Activated CD8-positive, alpha-beta memory T cell treated with anti-CD3 and anti-CD28 coated beads for 1 hour (primary cell): ENCODE measurements at places on chromosomes 12 and 14.
A peak's percentile ranks its signal among the peaks of the same experiment; 100 is the strongest.

DNA sequence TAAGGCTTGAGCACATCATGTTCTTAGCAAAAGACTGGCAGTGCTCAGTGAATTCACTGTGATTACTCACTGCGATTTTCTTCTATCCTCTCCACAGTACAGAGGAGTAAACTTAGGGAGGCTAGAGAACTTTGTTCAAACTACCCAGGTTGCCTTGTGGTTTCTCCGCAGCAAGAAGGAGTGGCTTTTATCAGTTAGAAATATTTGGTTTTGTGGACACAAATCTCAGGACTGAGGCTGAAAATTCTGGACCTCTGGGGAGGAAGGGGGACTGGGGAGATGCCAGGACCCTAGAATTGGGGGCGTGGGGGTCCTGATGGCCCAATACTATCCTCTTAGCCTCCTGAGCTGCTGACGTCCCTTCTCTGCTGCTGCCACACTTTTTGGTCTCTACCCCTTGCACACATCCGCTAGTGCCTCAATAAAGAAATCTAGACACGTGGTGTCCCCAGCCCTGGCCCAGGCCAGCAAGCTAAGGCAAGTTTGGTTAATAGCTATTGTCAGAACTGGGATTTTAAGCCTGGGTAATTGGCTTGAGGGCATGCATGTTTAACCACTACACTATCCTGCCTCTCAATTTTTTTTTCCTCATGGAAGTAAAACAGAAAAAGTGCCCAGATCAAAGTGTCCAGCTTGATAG lies 842 bp downstream of the OAS2 start:
- DNase-seq = peak; percentile 14

GRCh38 chr12:30440826-30441602 lies 254.7 kb downstream of the IPO8 start:
- no peak for DNase-seq

GRCh38 chr12:109549613-109550270 lies 23.6 kb downstream of the MMAB start:
- no peak for DNase-seq

DNA sequence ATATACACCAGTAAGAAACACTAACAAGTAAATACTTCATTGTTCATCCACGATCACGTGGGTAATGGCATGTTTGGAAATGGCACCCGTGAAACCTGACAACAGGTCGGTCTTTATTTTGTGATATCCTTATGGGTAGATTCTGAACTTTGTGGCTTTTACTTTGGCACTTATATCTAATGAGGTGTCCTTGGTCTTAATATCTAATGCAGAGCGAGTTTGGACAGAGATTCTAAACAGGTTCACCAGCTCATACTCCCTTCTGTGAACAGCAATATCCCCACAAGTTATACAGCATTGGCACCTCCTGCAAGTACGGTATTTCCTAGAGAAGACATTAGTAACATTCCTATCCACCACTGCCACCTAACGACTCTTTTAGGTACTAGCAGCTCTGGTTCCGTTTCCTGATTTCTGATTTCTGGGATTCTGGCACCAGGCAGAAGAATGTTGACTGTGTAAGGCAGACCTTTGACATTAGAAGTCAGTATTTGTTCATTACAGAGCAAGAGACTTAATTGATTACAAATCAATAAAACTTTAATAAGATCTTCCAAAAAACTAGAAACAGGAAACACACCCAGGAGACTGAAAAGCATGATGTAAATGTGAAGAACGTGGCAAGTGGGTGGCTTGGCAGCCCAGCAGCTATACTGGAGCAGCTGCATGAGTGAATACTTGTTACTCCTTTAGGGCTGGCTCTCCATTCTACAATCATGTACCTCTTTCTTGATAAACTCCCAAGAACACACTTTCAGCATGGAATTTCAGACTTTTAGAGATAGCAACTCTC lies 2.5 kb downstream of the ANG start:
- DNase-seq = no peak

- DNase-seq = no peak
Observed at GRCh38 chr12:116651089-116651488, 86.8 kb downstream of the SPRING1 start.

GRCh38 chr12:99598785-99599184 lies 48.8 kb upstream of the GARIN6 start:
- DNase-seq = no peak

DNA sequence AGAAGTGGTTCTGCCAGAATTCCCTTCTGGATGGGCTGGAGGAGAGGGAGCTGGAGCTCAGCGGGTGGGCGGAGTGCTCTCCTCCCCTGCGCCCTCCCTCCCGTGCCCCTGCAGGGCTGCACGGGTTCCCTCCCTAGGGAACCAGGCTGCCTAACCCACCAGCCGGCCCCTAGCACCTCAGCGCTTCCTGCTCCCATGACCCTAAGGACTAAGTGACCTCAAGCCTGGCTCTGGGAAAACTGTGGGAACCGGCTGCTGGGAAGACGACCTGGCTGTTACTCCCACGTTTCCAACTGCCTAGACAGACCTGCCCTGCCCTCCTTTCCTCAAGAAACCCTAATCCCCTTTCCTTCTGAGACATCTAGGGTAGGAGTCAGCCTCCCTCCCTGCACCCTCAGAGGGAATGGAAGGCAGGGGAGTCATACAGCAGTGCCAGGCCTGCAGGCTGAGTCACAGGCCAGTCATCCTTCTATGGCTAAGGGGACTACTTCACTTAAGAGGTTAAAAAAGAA lies 31.5 kb downstream of the SLC6A12 start:
- DNase-seq = no peak

- DNase-seq = no peak
Observed at GRCh38 chr12:94231709-94232108, 83.3 kb downstream of the PLXNC1 start.

- DNase-seq = no peak
Observed at GRCh38 chr14:61589691-61590581, 105.4 kb upstream of the HIF1A start.

DNA sequence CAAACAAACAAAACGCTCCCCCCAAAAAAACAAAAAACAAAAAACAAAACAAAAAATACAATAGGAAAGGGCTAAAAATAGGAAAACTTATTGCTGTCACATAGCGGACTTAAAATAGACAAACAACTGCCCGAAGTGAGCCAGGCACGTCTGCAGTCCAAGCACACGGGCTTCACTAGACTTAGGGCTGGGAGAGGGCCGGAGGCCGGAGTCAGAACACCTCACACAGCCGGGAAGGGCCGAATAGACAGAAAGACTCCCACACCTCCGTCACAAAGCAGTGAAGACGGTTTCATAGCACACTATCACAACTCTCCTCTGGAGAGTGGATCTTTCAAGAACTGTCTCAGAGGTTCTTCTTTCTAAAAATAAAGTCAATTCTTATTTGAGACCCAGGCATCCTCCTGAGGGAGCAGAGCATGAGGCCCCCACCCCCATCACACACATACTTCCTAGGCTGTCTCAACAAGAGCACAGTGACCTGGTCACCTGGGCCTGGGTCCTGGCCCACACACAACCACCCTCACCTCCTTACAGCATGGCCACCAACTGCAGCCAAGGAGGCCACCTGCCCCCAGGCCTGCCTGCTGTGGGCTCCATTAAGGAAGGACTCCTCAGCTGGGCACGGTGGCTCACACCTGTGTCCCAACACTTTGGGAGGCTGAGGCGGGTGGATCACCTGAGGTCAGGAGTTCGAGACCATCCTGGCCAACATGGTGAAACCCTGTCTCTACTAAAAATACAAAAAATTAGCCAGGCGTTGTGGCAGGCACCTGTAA lies 6.7 kb downstream of the BAG5 start:
- no peak for DNase-seq

- DNase-seq = no peak
Observed at GRCh38 chr14:91577632-91578233, 67.6 kb upstream of the PPP4R3A start.

DNA sequence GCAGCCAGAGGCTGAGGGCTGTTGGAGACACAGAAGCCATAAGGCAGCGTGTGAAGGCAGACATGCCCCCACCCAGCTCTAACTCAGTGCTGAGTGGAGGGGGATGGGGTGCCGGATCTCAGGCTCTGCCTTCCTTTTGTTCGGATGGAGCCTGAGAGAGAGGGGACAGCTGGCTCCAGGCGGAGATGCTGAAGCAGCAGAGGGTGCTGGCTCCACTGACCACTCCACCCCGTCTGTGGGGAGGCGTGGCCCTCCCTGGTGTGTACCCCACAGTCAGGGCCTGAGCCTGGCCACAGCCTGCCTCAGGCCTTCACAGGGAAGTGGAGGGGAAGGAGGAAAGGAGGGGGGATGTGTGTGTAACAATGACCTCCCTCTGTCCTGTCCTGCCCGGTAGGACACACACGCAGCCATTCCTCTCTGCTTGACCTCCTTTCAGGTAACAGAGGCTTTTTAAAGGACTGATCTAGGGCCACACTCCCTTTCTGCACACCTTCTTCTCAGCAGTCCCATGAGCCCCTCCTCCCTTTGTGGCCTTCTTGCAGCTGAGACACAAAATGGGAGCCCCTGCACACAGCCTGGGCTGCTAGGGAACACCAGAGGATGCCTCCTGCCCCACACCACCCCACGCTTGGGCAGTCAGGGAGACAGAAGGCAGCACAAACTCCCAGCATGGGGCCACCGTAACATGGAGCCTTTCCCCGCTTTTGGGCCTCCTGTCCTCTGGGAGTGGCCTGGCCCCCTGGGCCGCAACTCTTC lies 9.6 kb upstream of the ENDOU start:
- DNase-seq = no peak

GRCh38 chr12:97380440-97380839 lies 82.2 kb upstream of the RMST start:
- no peak for DNase-seq

DNA sequence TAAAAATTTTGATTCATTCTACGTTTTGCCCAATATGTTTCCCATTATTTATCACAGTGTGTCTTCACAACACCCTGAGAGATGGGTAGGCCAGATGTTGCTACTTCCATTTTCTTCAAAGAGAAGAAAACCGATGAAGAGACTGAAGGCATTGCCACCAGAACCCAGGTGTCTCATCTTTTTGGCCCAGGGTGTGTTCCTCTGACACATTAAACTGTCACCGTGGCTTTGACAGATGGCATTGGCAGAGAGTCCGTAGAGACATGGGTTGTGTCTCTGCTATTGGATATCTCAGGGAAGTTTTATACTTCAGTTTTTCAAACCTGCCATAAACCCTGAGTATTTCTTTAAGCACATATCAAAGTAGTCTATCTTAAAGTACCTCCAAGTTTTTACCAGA lies 11.3 kb upstream of the NUDT4 start:
- DNase-seq = no peak

GRCh38 chr14:39491134-39491571 lies 58.9 kb upstream of the FBXO33 start:
- DNase-seq = no peak

DNA sequence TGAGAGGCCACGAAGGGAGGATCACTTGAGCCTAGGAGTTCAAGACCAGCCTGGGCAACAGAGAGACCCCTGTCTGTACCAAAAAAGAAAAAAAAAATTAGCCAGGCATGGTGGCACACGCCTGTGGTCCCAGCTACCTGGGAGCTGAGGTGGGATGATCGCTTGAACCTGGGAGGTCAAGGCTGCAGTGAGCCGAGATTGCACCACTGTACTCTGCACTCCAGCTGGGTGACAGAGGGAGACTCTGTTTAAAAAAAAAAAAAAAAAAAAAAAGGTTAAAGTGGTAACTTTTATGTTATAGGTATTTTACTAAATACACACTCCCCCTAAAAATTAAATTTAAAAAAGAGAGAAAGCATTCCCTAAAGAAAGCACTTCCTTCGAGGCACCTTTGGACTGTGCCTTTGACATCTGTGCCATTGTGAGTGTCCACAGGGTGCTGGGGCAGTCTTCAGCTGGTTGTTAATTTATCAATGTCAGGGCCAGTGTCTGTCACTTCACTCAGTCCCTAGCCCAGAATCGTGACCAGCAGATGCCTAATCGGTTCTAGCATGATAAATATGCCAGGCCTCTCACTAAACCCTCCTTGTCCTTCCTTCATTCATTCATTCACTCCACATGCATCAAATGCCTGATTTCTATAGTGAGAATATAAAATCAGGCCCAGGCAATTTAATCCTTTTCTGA lies 63.1 kb downstream of the B4GALNT3 start:
- DNase-seq = no peak

DNA sequence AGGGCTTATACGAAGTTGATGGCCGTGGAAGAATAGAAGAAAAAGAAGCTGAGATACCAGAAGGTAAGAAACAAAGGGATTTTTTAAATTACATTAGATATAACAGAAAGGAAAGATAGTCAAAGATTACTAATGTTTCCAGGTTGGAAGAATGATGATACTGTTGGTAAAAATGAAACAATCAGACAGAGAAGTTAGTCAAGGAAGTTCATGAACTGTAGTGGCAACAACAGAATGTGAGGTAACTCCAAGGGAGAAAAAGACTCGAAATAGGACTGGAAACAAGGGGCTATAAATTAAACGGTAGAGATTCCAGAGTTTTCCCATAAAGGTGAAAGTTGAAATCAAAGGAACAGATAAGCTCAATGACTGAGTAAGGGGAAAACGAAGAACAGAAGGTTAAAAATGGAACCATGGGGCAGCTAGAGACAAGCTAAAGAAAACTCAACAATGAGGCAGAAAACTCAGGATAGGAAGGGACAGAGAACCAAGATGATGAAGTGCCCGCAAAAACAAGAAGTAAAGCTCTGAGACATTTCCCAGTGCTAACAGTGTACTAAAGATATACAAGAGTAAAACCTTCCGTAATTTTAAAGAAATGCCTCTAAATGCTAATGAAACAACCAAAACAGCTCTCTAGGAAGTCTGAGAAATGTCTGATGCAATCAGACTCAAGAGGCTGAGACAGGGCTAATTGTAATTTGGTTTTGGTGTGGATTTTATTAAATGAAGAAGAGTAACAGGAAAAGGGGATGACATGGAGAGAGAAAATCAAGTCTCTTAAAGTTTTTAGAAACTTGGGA lies 70.0 kb downstream of the PPP2R5E start:
- DNase-seq = no peak

- no peak for DNase-seq
Observed at GRCh38 chr14:101350021-101350420, 211.3 kb upstream of the DIO3 start.

DNA sequence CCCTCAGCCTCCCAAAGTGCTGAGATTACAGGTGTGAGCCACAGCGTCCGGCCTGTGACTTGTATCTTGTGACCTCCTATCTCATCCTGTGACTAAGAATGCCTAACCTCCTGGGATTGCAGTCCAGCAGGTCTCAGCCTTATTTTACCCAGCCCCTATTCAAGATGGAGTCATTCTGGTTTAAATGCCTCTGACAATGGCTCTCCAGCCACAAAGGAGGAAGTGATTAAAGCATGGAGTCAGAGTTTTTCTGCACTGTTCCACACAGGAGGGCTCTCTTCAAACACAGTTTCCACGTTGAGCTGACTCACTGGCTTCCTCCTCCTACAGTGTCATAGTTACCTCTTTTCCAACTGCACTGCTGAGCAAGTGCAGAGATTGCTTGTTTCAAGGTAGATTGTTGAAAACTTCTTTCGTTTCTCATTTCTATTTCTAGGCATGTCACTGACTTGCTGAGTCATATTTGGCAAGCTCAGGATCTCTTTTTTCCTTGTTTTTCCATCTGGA lies 383.8 kb downstream of the PCNX1 start:
- DNase-seq = no peak

- DNase-seq = no peak
Observed at GRCh38 chr12:3261782-3262359, 184.7 kb downstream of the TSPAN9 start.
